Activated CD4-positive, alpha-beta memory T cell treated with anti-CD3 and anti-CD28 coated beads, Interleukin-2, amount 10 ng/mL, durations not matched to agents 7 days and 5 days (primary cell): ENCODE measurements at places on chromosomes 1 and 21. TPM values are rescaled to one million over a fixed set of nuclear protein-coding genes. Genes with fewer than 3 reads are reported as not detected.

GRCh38 chr1:2644171-2644570 lies 11.4 kb upstream of the MMEL1 start:
- DNase-seq: peak; percentile 15

The C1orf87 gene
- not detected for total RNA-seq

The AMY1B gene
- total RNA-seq: not detected

The ASCL5 gene
- not detected for total RNA-seq

- no peak for DNase-seq
Observed at GRCh38 chr1:173444757-173445156, 32.4 kb upstream of the PRDX6 start.

DNA sequence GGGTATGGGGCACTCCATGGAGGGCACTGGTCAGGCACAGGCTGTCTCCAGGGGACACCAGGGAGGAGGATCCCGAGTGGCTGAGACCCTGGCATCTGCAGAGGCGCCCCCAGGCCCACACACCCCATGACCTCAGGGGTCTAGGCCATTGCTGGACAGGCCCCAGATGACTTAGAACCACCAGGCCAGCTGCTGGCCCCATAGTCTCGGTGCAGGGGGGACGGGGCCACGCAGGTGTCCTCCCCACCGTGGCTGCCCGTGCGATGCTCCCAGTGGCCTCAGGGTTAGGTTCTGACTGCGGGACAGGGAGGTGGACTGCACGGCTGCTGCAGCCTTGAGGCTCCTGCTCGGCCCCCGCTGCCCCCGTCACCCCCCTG lies 44.0 kb downstream of the MORN1 start:
- DNase-seq: no peak

DNA sequence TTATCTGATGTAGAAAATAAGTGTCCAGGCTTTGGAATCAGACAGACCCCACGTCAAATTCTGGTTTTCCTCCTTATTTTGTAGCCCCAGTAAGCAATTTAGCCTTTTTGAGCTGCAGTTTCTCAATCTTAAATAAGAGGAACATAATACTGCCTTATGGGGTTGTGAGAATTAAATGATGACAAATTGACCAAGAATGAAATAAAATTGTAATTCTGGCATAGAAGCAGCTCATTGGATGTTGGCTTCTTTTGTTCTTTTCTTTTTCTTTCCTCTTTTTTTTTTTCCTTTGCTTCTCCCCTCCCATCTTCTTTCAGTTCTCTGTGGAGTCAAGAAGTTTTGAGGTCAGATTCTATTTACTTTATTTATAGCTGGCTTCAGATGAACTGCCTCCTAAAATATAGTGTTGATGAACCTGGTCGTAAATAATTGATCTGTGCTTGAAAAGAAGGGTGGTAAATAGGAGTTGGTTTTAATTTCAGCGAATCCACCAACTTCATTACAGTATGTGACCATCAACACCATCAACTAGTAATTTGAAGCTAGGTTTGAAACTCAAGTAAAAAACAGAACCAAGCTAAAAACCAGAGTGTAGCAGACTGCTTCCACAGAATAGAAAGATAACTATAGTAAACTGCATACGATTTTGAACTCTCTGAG lies 81.1 kb downstream of the CACHD1 start:
- DNase-seq: no peak

GRCh38 chr1:52264530-52265115 lies 101.4 kb downstream of the CC2D1B start:
- no peak for DNase-seq

The S100A7 gene
- not detected for total RNA-seq

GRCh38 chr1:221708076-221708571 lies 33.8 kb downstream of the DUSP10 start:
- DNase-seq: peak; percentile 71

DNA sequence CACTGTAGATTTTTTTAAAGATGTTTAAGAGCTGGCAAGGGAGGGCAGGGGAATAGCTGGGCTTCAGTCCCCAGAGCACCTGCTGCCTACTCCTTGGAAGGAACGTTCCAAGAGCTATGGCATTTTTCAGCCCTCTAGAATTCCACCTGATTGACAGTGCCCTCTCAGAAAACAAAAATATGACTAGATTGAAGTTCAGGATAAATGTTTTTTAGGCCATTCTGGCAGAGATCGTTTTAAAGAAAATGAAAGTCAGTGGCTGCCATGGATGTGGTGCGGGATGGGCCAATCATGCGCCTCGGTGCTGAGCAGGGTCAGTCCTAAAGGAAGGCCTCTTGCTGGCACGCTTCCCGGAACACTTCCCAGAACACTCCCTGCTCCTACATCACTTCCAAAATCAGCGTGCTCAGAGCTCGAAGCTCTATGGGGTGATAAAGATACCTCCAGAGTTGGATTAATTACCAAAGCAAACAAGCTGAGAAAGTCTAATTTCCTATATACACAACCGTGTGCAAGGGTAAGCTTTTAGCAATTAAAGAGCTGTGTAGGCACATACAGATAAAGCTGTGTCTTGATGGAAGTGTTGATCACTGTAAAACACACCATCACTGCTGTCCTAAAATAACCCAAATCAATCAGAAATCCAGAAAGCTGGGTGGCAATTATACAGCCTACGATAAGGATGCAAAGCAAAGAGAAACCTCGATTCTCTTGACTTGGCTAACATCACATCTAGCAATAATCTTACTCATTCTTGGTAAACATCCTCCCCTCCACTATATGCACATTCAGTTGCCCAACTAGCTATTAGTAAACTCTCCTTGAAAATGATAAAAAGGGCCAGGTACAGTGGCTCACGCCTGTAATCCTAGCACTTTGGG lies 34.6 kb downstream of the TGFBR3 start:
- DNase-seq: no peak

- no peak for DNase-seq
Observed at GRCh38 chr1:229283183-229283611, 12.3 kb downstream of the RAB4A start.

GRCh38 chr1:153661111-153661708 lies 2.7 kb downstream of the SNAPIN start:
- no peak for DNase-seq

The PPM1J gene
- not detected for total RNA-seq
